NCI-H1105 treated with DMSO at 0.1 percent for 48 hours (cell line): ENCODE measurements at places on chromosomes 2 and 18.

- DNase-seq, result no peak
Observed at GRCh38 chr18:69649684-69650083, 249.0 kb downstream of the DOK6 start.

DNA sequence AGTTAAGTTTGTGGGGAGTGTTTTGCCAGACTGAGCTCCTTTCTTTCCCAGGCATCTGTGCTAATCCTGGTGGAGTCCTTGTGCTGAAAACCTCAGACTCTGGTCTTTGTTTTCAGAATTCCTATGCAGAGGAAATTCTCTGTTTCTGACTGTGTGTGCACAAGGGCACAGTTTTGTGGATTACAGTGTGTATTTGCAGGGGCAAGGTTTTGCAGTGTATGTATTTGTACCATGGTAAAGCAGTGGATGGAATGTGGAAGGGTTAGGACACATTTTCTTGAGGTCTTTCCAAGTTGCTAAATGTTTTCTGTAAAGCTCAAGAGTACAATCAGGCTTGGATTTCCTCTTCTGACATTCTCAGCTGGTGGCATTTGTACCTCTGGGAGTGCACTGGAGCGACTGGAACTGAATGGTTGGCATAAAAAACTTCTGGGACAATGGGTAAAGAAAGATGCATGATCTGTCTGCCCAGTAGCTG, 139.5 kb upstream of the RND3 start:
- no peak for DNase-seq

DNA sequence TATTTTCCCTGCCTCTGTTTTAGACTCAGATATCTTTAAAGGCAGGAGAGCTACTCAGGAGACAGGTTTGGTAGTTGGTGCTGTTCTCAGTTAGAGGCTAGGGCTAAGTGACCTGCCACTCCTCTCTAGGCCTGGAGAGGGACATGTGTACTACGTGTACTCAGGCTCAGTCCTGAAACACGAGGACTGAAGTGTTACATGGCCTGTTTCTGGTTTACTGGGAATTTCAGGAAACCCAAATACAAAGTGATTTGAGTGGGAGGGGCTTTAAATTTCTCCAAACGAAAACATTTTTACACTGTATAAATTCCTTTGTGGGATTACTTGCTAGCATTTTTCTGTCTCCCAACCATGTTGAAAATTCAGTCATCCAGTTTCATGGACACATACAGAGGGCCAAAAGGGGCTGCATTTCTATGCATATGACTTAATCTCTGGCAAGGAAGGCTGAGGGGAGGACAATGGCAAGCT, 343.3 kb downstream of the CYP26B1 start:
- DNase-seq, result no peak

DNA sequence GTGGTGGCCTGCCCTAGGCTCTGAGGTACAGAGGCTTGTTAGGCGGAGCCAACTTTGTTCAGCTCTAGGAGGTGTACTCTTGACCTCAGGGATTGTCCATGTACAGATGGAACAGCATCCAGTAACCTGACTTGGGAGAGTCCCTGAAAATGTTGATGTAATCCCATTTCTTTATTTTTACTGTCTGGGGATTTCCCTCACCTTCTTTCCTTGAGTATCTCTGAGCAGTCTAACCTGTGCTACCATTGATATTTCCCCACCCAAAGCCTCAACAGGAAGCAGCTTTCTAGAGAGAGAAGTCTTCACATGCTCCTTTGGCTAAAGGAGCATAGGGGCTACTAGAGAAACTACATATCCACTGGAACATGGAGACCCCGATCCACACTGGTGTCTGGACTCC, 10.4 kb downstream of the IL36A start:
- DNase-seq, result no peak

DNA sequence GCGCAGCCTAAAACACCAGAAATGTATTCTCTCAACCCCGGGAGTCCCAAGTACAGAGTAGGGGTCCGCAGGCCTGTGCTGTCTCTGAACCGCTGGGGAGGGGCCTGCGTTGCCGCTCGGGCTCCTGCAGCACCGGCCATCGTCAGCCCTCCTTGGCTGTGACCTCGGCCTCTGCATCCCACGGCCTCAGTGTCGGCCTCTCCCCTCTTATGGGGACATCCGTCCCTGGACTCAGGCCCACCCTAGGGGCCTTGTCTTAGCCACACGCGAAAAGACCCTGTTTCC, 50.5 kb downstream of the KCNG2 start:
- DNase-seq, result no peak

GRCh38 chr2:231383416-231384108, 11.9 kb upstream of the B3GNT7 start:
- DNase-seq, result no peak
